ENCODE measurements at places on chromosomes 12 and 14.

DNA sequence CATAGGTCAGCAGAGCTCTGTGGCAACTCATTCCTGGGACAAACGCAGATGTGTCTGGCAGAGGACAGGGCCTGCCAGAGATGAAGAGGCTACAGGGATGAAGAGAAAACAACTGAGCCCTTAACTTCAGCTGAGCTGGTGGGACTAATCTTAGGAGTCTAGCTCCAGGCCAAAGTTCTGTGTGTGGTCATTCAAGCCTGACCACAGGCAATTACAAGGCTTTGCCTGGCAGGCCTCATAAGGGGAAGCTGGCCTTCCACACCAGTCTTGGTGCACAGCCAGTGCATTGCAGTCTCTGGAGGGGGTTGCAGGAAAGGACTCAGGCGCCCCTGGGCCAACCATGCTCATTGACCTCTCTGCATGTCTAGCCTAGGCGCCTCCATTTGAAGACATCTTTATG, 127.6 kb upstream of the DAAM1 start:
- no peak for DNase-seq

DNA sequence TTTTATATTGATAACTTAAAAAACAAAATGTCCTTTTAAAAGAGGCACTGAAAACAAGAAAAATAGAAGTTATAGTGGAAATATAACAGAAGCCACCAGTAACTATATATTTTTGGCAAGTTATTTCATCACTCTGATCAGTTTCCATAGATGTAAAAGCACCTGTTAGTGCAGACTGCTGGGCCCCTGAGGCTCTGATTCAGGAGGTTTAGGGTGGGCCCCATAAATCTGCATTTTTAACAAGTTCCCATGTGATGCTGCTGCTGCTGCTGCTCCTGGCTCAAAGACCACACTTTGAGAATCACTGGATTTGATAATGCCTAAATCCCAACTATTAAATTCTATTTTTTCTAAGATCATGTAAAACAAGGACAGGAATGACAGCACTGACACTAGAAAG, 251.1 kb downstream of the MED13L start:
- DNase-seq: no peak

DNA sequence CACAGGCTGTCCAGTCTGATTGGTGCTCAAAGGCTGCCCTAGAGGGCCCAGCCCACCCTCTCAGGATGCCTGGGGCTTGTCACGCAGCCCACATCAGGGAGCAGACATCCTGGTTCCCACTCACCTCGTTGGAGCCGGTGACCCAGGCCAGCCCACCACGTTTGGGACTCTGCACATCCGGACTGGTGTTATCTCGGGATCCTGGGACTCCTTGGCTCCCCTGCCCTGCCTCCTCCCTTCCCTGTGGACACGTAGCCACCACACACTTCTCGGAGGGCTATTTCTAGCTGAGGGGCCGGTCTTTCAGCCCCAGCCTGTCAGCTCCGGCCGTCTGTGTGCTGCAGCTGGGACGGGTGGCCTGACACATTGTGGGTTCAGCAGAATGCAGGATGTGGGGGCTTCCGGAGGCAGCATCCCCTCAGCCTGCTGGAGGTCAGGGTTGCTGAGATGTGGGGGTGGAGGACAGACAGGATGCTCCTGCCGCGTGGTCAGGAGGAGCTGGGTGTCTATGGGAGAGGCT, 12.8 kb upstream of the FGF23 start:
- no peak for DNase-seq

DNA sequence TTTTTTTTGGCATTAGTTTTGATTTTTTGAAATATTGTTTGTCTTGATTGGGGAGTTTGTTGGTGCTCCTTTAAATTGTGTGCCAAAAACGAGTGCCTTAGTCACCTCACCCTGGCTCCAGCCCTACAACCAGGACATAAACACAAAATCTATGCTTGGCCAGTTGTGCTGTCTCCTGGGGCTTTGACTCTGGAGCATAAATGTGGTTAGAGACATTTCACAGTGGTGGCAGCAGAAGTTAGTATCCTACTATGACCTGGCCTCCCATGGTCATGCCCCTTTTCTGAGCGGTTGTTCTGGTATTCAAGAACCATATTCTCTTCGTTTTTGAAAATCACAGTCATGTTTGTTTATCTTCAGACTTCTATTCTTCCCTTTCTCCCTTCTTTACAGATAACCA, 70.7 kb upstream of the PSMA6 start:
- DNase-seq: no peak

DNA sequence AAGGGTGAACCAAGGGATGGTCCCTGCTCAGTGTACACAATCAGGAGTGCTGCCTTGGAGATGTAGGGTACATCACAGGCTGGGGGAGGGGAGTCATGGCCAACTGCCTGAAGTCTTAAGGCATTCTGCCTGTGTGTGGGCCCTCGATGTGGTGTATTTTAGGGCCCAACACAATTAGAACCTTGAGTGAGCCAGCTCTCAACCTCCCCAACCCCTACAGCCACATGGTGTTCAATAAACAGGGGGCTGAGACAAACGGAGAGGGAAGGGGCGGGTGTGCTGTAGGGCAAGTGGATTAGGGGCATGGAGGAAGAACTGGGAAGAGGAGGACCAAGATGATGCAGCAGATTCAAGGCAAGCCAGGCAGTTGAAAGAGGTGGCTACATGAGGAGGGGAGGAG, 8.6 kb upstream of the CHD4 start:
- DNase-seq: no peak

DNA sequence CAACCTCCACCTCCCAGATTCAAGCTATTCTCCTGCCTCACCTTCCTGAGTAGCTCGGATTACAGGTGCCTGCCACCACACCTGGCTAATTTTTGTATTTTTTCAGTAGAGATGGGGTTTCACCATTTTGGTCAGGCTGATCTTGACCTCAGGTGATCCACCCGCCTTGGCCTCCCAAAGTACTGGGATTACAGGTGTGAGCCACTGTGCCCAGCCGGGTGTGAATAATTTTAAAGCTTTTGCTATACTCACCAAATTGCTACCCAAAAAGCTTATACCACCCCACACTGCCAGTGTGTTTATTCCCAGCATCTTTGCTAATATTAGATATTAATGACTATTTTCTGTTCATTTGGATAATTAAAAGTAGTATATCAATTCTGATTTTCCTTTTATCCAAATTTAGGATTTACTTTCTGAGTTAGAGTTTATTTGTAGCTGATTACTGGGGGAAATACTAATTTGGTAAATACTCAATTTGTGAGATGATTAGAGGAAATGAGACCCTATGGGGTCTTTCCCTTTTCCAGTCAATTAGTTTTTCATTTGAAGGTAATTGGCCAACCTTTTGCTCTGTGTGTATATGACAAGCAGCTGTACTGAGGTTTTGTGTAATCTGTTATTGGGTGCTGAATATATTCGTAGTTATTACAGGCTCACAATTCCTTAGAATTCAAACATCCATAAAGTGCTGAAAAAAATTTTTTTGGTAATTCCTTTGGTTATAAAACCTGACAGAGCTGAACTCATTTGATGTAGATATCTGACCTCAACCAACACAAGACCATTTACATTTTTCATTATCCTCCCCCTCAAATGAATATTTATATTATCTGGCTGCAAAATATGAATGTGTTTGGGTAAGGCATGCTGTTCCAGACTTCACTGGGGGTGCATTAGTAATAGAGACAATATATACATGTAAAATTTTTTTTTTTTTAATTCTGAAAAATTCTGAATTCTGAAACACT, 73.6 kb downstream of the ANO6 start:
- no peak for DNase-seq

DNA sequence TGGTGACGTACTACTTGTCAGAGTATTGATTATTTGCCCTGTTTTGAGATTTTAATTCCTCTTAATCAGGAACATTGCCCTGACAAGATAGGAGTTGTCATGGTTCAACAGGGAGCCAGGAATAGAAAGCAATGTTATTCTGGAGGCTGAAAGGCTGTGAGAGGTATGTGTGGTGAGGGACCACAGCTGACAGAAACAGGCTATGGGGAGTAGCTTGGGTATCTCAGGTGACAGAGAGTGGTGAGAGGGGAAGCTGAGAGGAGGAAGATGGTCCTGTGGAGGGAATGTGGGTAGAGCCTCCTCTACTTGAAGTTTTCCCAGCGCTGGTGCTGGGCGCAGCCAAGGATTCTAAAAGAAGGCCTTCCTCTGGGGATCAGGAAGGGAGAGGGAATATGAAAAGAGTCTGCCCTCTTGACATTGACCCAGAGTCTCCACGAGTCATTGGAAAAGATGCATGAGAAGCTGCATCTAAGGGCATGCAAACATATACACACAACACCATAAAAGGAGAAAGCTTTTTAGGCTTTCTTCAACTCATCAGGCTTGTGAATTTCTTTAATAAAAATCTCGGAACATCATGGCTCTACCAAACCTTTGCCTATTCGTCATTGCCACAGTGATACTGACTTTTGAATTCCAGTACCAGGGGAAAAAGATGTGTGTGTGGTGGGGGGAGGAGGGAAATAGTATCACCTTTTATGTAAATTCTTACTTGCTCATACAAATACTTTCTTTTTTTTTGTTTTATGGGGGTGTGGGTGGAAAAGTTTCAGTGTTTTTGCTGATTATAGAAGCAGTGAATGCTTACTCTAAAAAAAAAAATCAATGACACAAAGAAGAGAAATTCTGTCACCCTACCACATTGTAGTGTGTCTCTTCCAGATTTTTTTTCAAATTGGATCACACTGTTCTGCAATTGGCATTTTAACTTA, 39.9 kb upstream of the DHRS7 start:
- no peak for DNase-seq

DNA sequence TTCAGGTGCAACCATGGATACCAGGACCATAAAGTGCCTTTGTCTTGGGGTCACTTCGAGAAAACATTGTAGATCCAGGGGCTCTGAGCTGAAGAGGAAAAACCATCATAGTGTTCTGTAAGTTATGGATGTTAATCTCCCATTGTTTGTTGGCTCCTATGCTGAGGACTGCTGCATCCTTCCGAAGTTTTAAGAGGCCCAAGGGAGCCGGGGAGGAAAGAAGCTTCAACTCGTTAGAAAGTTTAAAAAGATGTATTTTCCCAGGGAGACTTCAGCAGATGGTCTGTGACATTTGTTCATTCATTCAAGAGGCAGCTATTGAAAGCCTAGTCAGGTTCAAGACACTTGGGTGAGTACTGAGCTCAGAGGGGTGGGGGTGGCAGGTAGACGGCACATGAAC, 378.8 kb upstream of the TBX3 start:
- no peak for DNase-seq

DNA sequence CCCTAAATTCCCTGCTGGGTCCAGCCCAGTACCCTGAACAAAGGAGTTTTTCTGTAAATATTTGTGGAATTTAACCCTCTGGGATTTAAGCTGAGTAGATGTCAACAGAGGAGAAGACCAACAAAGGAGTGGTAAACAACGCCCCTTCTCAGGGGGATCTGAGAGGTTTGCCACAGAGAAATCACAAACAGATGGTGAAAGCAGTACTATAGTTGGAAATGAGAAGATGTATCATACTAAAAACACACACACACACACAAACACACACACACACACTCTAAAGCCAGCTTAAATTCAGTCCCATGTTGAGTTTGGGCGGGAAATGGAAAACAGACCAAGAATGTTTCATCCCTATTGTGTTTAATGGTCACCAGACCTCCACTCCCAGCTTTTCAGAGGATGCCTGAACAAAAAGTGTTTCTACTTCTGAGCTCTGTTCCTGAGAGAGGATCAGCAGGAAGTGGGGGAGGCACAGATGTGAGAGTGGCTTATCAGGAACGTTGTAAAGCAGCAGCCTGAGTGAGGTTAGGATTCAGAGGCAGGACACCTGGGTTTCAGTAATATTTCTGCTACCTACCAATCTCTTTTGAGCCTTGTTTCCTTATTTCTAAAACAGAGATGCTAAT, 3.2 kb downstream of the BIN2 start:
- no peak for DNase-seq

GRCh38 chr14:104142946-104143470, 4.6 kb downstream of the KIF26A start:
- no peak for DNase-seq

GRCh38 chr12:115451780-115452736, 768.1 kb upstream of the TBX3 start:
- no peak for DNase-seq

DNA sequence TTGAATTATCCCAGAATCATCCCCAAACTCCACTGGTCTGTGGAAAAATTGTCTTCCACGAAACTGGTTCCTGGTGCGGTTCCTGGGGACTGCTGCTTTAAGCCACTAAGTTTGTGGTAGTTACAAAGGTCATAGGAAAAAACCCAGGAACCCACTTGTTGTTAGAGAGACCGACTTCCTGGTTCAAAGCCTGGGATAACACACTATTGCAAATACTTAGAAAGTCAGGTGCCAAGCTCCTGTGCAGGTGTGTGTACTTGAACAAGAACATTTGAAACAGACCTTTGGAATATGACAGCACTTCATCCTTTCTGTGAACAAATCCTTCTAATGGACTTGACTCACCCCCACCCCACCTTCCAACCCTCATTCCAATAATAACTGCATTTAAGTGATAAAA, 519.6 kb downstream of the GLT1D1 start:
- no peak for DNase-seq

DNA sequence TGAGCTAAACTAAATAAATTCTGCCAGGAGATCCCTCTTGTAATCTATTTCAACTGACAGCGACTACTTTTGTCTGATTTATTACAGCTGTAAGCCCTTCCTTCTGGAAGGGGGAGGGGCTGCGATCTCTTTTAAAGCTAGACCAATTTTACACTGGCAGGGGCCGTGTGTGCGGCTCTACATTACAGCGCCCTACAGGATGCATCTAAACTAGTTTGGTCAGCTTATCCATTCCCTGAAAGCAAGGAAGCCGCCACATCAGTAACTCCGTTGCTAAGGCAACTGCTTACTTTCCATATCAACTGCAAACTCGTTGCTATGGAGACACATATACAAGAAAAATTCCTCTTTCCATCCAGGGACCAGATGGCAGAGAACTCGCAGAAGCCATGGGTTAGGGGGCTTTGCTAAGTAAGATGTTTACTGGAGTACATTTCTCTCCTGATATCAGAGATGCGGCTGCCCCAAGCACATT, 17.4 kb downstream of the FOXN3 start:
- no peak for DNase-seq

- DNase-seq: no peak
Measured at GRCh38 chr12:119829439-119829838, 47.7 kb downstream of the CIT start.

DNA sequence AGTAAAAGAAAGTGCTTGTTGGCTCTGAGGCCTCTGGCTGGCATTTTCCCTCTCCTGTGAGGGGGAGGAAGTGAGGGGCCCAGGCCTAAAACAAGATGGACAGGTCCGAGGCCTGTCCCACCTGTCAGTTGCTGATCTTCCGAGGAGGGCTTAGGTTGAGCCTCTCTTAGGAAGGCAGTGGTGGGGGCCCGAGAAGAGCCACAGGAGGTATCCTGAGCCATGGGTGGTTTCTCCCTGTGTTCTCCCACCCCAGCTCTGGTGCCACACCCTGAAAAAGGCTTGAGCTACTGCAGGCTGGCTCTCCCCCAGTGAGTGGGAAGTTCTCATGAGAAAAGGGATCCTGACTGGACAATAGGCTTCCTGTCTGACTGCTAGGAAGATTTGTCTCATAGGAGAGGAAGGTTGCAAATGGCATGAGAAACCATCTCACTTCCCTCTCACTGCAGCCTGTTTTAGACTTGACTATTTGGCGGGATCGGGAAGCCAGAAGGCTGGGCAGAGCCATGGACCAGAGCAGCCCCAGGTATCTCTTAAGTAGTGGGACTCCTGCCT, 72.1 kb upstream of the SRSF5 start:
- no peak for DNase-seq

Data from NCI-H1436 treated with DMSO at 0.1 percent for 48 hours (cell line).